ENCODE measurements at places on chromosomes 3 and 15. TPM values are rescaled to one million over a fixed set of nuclear protein-coding genes. Genes with fewer than 3 reads are reported as not detected.

The MNS1 gene
- not detected for total RNA-seq

The C3orf49 gene
- not detected for total RNA-seq

The WDR93 gene
- total RNA-seq = not detected

The SOX14 gene
- total RNA-seq = not detected

The EOGT gene
- total RNA-seq = 14.9 TPM

The CTXN2 gene
- not detected for total RNA-seq

The ZNF501 gene
- 7.5 TPM for total RNA-seq

The ZSCAN2 gene
- total RNA-seq = 15.5 TPM

The NBEAL2 gene
- 182 TPM for total RNA-seq

The MAP6D1 gene
- 3.3 TPM for total RNA-seq

The SLITRK3 gene
- not detected for total RNA-seq

Data from T-cell (primary cell).